ENCODE measurements at places on chromosomes 7 and 10.

DNA sequence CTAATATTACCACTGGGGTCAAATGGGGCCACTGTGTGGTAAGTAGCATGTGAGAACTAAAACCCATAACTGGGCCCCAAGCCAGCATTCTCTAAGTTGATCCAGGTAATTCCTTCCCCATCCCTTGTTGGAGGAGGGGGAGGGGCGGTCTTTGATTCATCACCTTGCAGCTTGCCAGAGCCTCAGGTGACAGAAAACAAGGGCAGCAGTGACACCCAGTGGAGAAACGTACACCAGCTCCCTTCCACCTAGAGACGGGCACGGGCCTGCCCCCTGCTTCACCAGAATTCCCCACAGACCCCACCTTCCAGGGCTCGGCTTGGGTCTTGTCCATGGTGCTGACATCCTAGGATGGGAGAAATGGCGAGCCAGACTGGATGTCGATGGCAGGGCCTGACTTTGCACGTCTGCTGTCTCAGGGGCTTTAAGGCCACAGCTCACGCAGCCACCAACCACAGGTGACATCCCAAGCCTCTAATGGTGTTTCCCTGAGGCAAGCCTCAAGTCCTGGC, 102.0 kb downstream of the STRA8 start:
- DNase-seq = no peak

DNA sequence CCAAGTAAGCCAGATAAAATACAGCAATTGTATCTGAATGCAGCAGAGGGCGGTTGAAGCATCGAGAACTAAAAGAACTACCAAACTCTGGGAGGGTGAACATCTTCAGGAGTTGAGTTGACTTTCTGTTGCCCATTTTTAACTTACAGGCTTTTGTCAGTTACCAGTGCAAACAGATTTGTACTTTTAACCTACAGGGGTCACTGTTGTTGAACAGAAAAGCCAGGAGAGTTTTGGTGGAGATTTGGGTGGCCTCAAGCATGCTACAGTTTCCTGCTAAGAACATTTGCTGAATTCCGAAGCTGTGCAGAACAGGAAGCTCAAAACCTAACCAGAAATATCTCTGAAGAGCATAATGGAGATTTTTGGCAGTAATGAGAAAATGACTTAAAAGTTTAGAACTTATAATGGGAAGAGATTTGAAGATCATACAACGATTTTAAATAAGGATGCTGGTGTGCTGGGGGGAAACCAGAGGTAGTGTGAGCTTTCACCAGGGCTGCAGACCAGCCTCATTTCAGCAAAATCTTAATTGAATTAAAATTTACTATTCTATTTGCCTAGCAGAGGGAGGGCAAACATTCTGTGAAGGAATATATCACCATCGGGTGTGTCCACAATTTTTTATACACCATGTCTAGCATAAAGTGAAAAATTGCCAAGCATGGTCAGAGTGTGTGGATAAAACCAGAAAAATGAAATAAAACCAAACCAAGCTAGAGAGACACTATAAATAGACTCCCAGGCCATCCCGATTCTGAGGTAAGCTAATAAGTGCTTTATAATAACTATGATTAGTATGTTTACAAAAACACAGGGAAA, 208.6 kb upstream of the CCDC6 start:
- DNase-seq = no peak

DNA sequence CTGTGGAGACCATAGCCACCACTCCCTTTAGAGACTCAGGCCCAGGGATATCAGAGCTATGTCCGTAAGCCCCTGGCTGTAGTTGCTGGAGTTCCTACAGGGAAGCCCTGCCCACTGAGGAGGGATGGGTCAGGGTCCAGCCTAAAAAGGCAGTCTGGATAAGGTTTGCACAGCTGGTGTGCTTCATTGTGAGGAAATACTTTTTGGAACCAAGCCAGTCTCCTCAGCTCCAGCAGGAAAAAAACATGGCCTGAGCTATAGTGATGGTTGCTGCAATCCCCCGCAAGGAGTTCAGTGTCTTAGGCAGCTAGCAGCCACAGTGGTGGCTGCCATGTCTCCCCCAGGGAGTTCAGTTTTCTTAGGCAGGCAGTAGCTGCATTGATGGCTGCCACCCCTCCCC, 52.6 kb upstream of the CYP2C8 start:
- no peak for DNase-seq

DNA sequence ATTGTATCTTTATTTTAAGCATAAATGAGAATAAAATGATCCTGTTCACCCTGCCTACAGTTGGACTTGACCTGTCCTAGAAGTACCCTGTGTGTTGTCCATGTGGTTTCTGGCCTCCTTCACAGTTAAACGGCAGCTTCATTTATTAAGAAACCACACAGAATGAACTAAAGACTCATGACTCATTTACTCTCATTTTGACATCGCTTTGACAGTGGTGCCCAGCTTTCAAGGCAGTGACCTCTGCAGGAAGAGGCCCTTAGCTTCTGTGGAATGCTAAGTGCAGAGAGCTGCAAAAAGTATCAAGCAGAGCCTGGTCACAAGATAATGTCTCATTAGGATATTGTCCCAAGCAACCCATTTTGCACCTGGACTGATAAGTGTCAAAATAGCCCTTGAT, 93.4 kb downstream of the AVL9 start:
- DNase-seq = no peak

- DNase-seq = no peak
Observed at GRCh38 chr7:23183279-23184012, 1.6 kb downstream of the NUP42 start.

- DNase-seq = no peak
Observed at GRCh38 chr7:15916681-15917380, 230.3 kb upstream of the MEOX2 start.

DNA sequence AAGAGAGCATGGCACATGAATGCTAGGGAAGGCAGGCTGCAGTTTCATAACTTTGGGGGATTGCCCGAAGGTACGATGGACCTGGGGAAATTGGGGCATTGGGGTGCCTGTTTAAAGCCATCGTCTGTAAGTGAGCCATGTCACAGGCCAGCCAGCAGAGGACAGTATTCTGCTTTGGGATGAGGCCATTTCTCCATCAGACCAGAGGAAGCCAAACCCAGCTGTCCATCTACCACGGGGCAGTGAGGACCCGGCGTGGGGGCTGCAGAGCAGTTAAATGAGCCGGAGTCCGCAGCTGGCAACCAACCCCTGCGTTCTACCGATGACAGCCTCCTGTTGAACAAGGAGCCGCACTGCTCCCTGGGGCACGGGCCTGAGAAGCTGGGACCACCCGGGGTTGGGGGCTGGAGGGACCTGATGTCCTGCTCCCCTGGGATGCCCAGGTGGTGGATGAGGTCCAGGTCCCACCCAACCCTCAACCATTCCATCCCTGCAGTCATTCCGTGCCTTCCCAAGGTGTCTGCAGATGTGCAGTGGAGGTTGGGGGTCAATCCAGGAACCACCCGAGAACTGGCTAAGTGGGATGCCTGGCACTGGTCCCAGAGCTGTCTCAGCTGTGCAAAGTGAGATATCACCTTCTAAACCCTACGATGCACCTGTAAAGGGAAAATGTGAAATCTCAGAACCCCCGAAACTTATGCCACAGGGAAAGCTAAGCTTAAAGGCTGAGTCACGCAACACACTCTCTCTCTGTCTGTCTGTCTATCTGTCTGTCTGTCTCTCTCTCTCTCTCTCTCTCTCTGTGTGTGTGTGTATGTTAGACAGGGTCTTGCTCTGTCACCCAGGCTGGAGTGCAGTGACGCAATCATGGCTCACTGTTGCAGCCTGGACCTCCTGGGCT, 12.1 kb upstream of the RHBDD2 start:
- DNase-seq = no peak

GRCh38 chr10:116974456-116975005, 30.5 kb downstream of the SHTN1 start:
- DNase-seq = no peak

- no peak for DNase-seq
Observed at GRCh38 chr7:130958846-130959245, 224.8 kb upstream of the KLF14 start.

DNA sequence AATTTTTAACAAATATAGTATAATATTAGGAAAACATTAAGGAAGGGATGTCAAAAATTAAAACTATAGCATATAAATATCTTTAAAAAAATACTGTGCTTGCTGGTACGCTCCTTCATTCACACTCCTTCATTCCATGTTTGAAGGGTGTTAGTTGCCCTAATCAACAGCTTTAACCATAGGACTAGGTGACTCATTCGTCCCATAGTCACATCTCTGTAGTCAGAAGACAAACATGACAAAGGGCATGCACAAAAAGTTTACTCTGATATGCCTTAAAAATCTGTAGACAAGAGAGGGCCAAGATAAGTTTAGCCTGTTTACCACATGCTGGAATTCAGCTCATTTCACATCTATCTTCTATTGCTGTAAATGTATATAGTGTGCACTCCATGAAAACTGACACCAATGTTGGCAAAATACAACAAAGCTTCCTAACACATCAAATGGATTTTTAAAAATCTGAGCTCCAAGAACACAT, 646 bp downstream of the FAM13C start:
- no peak for DNase-seq

DNA sequence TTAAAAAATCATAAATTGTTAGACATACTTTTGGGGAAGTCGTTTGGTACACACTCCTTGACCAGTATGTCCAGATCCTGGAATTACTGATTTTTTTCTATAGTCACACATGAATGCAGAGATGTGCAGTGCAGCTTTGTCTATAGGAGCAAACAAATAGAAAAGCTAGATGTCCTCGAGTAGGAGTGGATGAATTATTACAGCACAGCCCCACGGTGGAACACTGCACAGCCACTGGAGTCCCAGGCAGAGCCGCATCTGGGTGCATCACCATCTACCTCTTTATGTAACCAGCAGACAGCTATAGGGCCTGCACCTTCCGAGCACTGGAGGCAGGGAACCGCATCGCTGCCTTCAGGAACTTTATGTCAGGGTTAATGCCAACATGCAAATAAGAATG, 17.0 kb upstream of the RET start:
- DNase-seq = no peak

- DNase-seq = no peak
Observed at GRCh38 chr10:1726861-1727260, 10.5 kb downstream of the ADARB2 start.

GRCh38 chr7:2729031-2729892, 41.3 kb downstream of the AMZ1 start:
- no peak for DNase-seq

- no peak for DNase-seq
Observed at GRCh38 chr10:133084491-133084890, 3.2 kb upstream of the ADGRA1 start.

- DNase-seq = no peak
Observed at GRCh38 chr7:20185988-20186387, 31.2 kb downstream of the MACC1 start.

DNA sequence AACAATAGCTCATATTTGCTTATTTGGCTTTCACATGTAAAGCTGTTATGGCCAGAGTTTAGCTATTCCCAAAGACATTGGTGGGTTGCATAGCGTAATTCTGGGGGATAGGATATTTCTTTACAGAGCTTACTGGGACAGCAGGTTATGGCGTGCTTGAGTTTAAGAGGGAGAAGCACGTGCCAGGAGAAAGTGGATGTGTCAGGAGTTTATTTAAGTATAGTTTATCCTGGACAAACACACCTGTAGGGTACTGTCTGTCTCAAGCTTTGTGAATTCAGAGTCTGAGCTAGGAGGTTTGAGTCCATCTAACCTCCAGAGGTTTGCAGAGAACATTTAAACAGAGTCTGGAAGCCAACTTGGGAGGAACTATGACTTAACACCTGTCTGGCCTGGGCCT, 21.3 kb downstream of the GBF1 start:
- DNase-seq = no peak

DNA sequence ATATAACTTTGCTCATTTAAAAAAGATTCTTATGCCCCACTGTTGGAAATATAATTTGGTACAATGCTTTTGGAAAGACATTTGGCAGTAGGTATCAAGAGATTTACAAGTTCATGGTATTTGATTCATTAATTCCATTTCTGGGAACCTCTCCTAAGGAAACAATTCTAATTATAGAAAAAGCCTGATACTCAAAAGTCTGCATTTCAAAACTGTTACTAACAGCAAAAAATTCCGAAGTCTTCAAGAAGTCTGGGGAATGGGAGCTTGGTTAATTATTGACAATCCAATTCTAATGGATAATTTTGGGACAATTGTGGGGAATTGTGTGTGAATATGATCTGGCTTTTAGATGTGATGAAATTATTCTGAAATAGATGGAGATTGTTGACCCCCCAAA, 59.6 kb downstream of the HDAC9 start:
- DNase-seq = no peak

DNA sequence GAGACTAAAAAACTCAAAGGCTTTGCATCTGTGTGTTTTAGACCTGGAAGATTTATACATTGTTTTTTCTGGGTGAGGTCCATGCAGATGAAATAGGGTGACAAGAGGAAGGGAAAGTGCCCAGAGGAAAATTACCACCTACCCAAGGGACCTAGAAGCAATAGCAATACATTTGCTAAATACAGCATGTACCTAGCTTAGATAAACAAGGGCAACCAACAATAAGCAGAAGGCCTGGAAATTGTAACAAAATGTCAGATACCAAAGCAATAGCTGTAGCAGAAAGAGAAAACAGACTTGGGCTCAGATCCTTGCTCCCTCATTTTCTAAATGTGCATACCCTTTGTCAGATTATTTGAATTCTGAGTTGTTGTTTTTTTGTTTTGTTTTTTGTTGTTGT, 318.4 kb upstream of the KMT2E start:
- no peak for DNase-seq

DNA sequence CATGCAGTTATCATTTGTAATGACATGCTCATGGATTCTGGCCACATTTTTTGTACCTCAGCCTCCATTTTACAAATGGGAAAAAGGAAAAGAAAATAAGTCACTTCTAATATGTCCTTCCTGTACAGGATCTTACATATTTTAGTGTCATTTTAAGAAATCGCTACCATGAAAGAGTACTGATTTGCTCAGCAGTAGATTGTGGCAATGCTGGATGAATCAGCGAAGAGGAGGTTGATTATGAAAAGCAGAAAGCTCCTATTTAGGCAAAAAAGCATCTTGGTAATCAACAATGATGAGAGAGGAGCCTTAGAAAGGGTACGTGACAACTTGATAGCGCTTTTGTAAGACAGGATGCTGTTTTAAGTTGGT, 522.9 kb downstream of the PARD3 start:
- DNase-seq = no peak

GRCh38 chr10:22683140-22683389, 31.3 kb downstream of the PIP4K2A start:
- DNase-seq = no peak

- no peak for DNase-seq
Observed at GRCh38 chr7:96182424-96183158, 139.3 kb downstream of the SLC25A13 start.

DNA sequence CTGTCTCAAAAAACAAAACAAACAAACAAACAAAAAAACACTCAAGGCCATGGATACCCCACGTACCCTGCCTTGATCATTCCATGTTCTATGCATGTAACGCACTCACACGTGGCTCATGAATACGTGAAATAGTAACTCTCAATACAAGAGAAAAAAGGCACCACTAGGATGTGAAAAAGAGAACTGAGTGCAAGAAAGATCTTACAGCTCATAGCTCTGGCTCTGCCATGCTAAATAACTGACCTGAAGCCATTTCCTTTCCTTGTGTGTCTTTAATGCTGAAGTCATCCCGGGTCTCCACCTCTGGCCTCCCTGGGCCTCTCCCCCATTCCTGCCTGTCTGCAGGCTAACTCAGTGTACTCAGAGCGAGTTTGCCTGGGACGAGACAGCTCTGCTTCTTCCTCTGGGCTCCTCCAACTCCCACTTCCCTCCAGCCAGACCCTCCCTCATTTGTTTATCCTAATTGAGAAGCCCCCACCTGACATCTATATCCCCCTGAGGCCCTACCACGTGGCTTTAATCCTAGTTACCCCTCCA, 117.3 kb downstream of the PRPF18 start:
- no peak for DNase-seq

All from activated T-helper 1 cell treated with Interleukin-2 at 50 U/mL for 16 hours (primary cell).